GM19239 (cell line): ENCODE measurements at places on chromosomes 5 and 9.
A peak's percentile ranks its signal among the peaks of the same experiment; 100 is the strongest.

GRCh38 chr5:151083081-151083676, 2.3 kb upstream of the TNIP1 start:
- no peak for DNase-seq

- DNase-seq = no peak
Measured at GRCh38 chr5:154761046-154761736, 6.0 kb downstream of the LARP1 start.

DNA sequence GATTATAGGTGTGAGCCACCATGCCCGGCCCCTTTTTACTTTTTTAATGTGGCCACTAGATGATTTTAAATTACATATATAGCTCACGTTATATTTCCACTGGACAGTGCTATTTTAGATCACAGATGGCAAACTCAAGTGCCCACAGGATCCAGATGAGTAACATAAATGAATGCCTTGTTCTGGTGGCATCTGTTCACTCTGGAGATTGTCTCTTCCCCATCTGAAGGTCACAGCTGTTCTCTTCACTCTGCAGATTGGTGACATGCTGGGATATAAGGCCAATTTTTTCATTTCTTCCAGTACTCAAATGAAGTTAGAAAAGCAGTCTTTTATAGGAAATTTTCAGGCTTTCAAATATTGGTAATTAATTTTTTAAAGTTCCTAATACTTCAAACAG, 160.1 kb downstream of the DOCK8 start:
- DNase-seq = no peak

GRCh38 chr5:173515526-173515925, 100.9 kb downstream of the BOD1 start:
- no peak for DNase-seq

- no peak for DNase-seq
Measured at GRCh38 chr9:78507037-78507436, 210.1 kb downstream of the PSAT1 start.

DNA sequence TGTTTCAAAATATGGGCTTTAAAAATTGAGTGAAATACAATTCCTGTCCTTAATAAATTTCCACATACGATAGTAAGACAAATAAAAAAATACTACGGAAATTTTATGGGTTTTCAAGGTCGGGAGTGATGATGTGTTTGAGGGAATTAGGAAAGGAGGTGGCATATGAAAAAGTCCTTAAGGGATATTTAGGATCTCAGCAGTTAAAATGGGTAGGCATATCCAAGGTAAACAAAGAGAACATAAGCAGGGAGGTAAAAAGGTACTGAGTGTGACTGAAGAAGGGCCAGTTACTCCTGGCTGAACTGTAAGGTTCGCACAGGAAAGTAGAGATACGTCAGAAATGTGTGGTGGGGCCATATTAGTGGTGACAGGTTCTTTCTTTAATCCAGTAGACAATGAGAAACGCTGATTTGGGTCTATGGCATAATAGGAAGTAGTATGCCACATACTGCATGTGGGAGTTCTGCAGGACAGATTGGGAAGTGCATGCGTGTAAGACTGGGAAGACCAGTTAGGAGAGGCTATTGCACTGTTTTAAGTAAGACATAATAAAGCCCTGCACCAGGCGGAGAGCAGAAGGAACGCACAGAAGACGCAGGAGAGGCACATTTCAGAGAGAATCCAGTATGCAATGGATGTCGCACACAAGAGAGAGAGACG, 937 bp upstream of the HMGCR start:
- peak; percentile 18 for DNase-seq

- DNase-seq = no peak
Measured at GRCh38 chr9:27675354-27675753, 102.1 kb upstream of the C9orf72 start.

DNA sequence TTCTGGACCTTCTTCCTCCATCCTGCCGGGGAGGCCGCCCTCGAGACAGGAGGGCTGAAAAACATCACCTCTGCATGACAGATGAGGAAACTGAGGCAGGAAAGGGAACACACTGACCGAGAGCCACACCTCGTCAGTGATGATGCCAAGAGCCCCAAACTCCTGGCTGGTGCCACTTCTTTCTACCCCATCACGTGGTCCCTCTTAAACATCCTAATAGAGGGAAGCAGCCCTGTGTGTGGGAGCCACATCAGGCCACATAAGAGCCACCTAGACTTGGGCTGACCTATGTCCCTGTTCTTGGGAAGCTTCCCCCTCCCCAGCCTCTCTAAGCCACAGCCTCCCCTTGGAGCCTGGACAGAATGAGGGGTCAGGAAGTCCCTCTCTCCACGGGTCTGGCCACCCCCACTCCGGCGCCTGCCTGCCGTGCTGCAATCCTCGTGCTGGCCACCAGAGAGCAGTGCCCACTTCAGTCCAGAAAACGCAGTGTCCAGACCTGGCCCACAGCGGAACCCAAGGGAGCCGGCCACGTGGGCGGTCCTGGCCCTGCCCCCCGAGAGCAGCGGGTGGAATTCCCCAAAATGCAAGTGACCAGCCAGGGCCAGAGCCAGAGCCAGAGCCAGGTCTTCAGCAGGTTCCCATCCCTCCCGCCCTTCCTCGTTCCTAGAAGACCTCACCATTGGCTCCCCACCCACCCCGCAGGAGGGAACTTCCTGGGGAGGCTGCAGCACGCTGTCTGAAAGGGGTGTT, 54.7 kb upstream of the SARDH start:
- DNase-seq = peak; percentile 85

DNA sequence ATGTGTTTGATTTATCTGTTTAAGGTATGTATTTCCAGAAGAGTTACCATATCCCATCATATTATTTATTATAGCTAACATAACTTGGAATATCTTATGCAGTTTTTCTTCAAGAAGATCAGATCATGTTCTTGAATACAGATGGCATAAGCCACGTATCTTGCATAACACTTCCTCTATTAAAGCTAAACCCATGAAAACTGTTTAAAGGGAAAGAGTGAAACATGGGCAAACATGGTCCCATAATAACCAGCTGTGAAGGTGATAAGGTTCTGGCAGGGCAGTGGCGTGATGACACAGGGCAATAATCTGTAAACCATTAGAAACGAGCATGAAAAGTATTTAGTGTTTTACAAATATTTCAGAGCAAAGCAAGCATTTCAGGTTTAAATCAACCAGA, 34.2 kb downstream of the EFNA5 start:
- no peak for DNase-seq

GRCh38 chr5:130708754-130709153, 456.3 kb downstream of the HINT1 start:
- DNase-seq = no peak

- no peak for DNase-seq
Measured at GRCh38 chr9:95150903-95151302, 166.6 kb downstream of the FANCC start.

GRCh38 chr5:16937503-16938161, 1.5 kb upstream of the MYO10 start:
- no peak for DNase-seq

DNA sequence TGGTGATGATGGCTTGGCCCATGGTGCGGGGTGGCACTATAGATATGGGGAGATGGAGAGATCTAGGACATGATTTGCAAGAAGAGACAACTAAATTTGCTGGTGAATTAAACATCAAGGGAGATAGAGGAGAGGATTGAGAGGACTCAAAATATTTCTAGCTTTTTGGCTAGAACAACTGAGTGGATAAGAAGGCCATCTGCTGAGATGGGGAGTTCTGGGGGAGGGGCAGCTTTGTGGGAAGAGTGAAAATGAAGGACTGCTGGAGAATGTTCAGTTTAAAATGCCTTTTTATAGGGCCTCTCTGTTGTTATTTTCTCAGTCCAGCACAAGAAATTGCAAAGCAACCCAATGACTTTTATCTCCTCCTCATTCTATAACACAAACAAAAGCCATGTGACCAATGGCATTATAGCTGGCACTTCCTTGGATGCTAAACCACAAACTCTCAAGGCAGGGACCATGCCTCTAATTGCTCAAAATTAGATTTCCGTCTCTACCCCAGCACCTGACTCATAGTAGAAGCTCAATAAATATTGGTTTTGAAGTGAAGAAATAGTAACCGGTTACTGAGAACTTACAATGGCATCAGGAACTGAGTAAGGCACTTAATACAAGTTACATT, 29.8 kb downstream of the JAKMIP2 start:
- DNase-seq = no peak

DNA sequence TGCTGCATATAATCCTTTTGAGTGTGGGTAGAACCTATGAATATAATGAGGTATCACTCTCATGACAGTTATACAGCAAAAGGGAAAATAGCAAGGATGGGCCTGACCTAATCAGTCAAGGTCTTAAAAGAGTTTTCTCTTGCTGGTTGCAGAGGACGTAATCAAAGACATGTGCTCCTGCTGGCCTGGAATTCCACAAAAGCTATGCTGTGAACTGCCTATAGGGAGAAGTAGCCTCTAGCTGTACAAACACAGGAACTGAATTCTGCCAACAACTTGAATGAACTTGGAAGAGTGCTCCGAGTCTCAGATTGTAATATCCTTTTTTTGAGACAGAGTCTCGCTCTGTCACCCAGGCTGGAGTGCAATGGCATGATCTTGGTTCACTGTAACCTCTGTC, 195.6 kb downstream of the PLK2 start:
- DNase-seq = no peak

- DNase-seq = no peak
Measured at GRCh38 chr5:103232393-103232999, 26.1 kb upstream of the MACIR start.

DNA sequence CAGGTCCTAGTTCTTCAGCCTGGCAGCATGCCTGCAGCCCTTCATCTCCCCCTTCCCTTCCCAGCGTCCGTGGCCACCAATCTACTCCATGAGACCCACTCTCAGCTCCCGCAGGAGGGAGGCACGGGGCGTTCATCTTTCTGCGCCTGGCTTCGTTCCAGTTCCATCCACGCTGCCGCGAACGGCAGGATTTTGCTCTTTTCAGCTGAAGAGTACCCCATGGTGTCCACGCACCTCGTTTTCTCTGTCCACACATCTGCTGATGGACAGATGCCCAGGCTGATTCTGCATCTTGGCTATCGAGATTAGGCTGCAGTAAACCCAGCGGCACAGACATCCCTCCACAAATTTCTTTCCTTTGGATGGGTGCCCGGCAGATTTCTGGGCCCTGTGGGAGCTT, 30.5 kb upstream of the NKD2 start:
- DNase-seq = no peak

DNA sequence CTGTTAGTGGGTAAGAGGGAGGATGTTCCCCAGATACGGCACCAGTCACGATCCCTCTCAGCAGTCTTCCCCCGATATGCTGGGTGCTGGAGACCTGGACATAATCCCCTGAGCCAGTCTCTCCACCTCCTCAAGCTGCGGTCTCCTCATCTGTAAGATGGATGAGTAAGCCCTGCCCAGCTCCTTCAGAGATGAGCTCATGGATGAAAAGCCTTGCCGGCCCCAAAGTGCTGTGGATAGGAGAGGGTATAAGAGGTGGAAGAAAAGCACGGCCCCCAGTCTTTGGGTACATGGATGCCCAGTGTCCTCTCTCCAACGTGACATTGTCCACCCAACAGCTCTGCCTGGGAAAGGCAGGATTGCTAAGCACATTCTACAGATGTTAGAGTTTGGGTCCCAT, 4.5 kb downstream of the CAMK2A start:
- no peak for DNase-seq

DNA sequence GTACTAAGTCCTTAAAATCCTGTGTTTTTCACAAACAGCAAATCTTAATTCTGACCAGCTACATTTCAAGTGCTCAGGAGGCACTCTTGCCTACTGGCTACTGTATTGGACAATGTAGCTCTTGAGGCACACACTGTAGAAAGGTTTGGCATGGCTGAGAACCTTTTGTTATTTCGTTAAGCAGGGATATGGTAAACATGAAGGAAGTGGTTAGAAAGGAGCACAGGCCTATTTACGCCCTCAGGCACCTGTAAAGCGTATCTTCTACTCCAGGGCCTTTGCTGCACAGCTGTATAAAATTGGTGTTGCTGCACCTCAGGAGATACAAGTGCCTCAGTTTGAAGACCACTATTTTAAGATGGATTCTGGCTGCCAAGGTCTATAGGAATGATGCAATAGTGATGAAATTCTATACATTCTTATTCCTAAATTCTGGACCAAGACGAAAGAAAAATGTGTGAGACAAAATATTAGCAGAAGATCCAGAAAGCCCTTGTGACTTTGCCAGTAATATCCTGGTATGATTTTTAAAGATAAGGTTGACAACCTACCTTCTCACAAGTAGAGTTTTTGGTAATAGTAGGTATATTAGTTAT, 9.3 kb upstream of the OTULIN start:
- no peak for DNase-seq

- no peak for DNase-seq
Measured at GRCh38 chr5:85375525-85375924, 990.8 kb upstream of the EDIL3 start.

DNA sequence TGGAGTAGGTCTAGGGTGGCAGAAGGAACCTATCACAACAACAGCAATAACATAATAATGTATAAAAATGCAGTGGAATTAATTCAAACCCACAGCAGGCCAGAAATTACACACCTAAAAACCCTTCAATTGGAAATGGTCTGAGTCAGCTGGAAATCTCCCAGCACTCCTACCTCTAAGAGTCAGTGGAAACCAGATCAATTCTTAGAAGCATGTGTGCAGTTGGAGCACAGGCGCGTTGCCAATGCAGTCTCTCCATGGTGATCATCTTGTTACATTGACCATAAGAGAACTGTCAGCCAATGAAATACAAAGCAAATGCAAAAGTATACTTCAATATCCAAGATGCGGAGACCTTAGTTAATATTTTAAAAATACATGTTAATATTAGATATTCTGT, 15.1 kb upstream of the CSNK1G3 start:
- no peak for DNase-seq

GRCh38 chr5:126525630-126526245, 69.3 kb downstream of the ALDH7A1 start:
- no peak for DNase-seq

DNA sequence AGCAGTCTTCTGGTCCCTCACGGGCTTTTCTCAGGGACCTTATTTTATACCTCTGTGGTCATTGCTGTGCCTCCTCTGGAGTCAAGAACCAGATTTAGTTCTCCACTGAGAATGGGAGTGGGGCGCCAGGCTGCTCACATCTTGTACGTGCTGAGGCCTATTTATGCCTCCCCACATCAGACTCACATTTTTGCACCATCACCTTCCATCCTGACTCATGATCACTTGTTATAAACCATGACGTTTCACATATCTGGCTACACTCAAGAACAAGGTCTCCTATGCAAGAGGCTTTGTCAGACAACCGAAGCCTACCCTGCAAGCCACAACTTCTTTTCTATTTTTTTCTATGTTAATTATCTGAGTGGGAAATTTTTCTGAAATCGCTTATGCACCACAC, 10.7 kb downstream of the PRUNE2 start:
- no peak for DNase-seq

- DNase-seq = no peak
Measured at GRCh38 chr5:96703995-96704394, 41.8 kb downstream of the CAST start.

- DNase-seq = no peak
Measured at GRCh38 chr9:120191141-120191540, 388.8 kb downstream of the CDK5RAP2 start.

GRCh38 chr5:9302218-9302617, 243.7 kb downstream of the SEMA5A start:
- no peak for DNase-seq

- DNase-seq = no peak
Measured at GRCh38 chr5:139683295-139684271, 35.4 kb downstream of the CXXC5 start.

GRCh38 chr5:171770153-171770552, 15.5 kb upstream of the SMIM23 start:
- no peak for DNase-seq
